ENCODE measurements at places on chromosomes 16 and 17. TPM values are rescaled to one million over a fixed set of nuclear protein-coding genes. Genes with fewer than 3 reads are reported as not detected.

DNA sequence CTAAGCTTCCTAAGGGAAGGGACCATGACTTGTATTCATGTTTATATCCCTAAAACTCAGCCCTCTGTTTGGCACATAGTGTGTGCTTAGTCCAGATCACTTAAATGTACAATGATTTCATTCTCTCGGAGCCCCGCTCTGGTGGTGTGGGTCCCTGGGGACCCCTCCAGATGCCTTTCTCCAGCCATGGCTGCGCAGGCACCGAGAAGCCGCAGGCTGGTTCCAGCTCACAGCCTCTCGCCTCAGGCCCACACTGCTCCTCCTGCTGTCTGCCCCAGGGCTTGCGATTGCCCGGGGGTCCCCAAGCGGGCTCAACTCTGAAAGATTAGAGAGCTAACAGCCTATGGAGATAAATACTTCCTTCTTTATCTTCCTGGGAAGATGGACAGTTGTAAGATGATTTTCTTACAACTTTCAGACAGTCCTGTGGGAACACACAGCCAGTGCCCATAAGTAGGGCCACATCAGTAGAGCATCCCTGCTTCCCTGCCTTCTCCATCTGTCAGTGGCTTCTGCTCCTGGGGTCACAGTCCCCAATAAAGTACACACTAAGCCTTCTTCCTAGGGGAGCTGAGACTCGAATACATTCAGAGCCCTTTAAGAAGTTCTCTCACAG, 66.2 kb downstream of the CENPV start:
- H3K27ac ChIP-seq: peak overlapping the region; percentile 96
- H3K36me3 ChIP-seq: peaks cover 20% of the 10 kb centered on the region
- H3K4me1 ChIP-seq: peaks cover 50% of the 10 kb centered on the region
- peak overlapping the region; percentile 72 for H3K4me3 ChIP-seq
- no peak for DNase-seq

DNA sequence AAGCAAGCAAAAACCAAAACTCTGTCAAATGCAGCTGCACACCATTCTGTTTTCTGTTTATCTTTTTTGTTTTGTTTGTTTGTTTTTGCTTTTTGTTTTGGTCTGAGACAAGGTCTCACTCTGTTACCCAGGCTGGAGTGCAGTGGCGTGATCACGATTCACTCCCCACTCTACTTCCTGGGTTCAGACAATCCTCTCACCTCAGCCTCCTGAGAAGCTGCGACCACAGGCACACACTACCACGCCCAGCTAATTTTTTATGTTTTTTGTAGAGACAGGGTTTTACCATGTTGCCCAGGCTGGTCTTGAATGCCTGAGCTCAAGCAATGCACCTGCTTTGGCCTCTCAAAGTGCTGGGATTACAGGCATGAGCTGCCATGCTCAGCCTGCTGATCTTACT, 19.3 kb upstream of the SLFN13 start:
- H3K27ac ChIP-seq: peak overlapping the region; percentile 80
- H3K36me3 ChIP-seq: peaks cover 91% of the 10 kb centered on the region
- no peaks in the 10 kb centered on the region for H3K27me3 ChIP-seq
- H3K4me3 ChIP-seq: peak overlapping the region; percentile 13
- DNase-seq: peak; percentile 68

- peaks cover 19% of the 10 kb centered on the region for H3K27me3 ChIP-seq
- peaks cover 5% of the 10 kb centered on the region for H3K4me1 ChIP-seq
- peak; percentile 43 for DNase-seq
- no peaks in the 10 kb centered on the region for H3K36me3 ChIP-seq
- H3K27ac ChIP-seq: no peak overlapping the region
These were observed 20.6 kb upstream of the MAPT start for GRCh38 chr17:45873728-45874127.

GRCh38 chr16:86640265-86640843, 62.0 kb downstream of the FOXL1 start:
- H3K36me3 ChIP-seq: no peaks in the 10 kb centered on the region
- DNase-seq: no peak
- H3K4me3 ChIP-seq: no peak overlapping the region

DNA sequence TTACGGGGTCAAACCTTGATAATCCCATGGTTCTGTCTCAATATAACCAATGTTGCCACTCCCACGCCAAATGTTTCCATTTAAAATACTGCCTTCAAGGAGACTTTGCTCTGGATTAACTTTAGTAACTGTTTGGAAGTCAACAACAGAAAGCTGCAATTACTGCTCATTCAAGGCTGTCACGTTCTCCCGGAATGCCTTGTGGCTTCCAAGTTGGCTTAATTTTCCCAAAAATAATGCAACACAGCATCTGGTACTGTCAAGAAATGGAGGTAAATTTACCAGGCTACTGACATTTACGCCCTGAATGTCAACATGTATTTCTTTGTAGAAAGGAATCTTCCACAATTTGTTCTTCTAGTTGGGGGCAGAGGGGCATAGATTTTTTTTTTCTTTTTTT, 38.2 kb downstream of the GPRC5B start:
- peaks cover 4% of the 10 kb centered on the region for H3K27me3 ChIP-seq
- no peak for DNase-seq

- no peaks in the 10 kb centered on the region for H3K27me3 ChIP-seq
- DNase-seq: no peak
- no peak overlapping the region for H3K4me3 ChIP-seq
- H3K36me3 ChIP-seq: peaks cover 43% of the 10 kb centered on the region
These were observed 39.0 kb downstream of the NEUROD2 start for GRCh38 chr17:39568702-39569101.

GRCh38 chr16:424033-424622, 1.3 kb upstream of the RAB11FIP3 start:
- peak overlapping the region; percentile 33 for H3K27ac ChIP-seq
- DNase-seq: no peak

DNA sequence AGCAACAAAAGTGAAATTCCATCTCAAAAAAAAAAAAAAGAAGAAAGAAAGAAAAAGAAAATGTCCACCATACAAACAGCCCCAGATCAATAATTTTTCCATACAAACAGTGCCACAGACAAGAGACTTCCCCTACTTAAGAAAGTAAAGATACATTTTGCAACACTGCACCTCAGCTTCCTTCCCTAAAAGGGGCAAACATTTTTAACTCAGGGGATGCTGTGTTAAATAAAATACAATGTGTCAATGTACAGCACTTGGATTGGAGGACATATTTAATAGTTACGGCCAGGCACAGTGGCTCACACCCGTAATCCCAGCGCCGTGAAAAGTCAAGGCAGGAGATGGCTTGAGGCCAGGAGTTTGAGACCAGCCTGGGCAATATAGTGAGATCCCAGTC, 22.3 kb downstream of the MYH11 start:
- no peak overlapping the region for H3K4me3 ChIP-seq
- no peak overlapping the region for H3K27ac ChIP-seq
- H3K27me3 ChIP-seq: peaks cover 2% of the 10 kb centered on the region

DNA sequence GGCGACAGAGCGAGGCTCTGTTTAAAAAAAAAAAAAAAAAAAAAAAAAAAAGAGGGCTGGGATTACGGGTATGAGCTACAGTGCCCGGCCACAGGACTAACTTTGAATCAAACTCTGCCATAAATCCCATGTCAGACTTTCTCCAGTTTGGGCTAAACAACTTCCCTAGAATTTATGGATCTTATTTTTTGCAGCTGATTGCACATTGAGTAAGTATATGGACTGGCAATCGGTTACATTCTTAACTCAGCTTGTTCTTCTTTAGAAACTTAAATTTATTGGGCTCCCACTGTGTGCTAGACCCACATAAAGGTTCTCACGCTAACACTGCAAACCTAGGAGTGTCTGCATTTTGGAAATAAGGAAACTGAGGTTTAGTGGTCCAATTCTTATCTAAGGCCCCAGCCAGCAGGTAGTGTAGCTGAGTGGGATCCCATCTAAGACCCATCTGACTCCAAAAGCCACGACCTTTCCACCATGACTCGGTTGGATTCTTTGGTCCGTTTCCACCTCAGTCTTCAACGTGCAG, 718 bp upstream of the CBFB start:
- peaks cover 57% of the 10 kb centered on the region for H3K4me1 ChIP-seq
- DNase-seq: peak; percentile 16
- peaks cover 32% of the 10 kb centered on the region for H3K36me3 ChIP-seq
- no peaks in the 10 kb centered on the region for H3K27me3 ChIP-seq
- H3K27ac ChIP-seq: peak overlapping the region; percentile 93
- peak overlapping the region; percentile 95 for H3K4me3 ChIP-seq

- H3K36me3 ChIP-seq: no peaks in the 10 kb centered on the region
- no peak overlapping the region for H3K27ac ChIP-seq
- H3K4me3 ChIP-seq: no peak overlapping the region
- DNase-seq: no peak
- peaks cover 2% of the 10 kb centered on the region for H3K27me3 ChIP-seq
These were observed 15.7 kb upstream of the XYLT2 start for GRCh38 chr17:50330151-50330775.

DNA sequence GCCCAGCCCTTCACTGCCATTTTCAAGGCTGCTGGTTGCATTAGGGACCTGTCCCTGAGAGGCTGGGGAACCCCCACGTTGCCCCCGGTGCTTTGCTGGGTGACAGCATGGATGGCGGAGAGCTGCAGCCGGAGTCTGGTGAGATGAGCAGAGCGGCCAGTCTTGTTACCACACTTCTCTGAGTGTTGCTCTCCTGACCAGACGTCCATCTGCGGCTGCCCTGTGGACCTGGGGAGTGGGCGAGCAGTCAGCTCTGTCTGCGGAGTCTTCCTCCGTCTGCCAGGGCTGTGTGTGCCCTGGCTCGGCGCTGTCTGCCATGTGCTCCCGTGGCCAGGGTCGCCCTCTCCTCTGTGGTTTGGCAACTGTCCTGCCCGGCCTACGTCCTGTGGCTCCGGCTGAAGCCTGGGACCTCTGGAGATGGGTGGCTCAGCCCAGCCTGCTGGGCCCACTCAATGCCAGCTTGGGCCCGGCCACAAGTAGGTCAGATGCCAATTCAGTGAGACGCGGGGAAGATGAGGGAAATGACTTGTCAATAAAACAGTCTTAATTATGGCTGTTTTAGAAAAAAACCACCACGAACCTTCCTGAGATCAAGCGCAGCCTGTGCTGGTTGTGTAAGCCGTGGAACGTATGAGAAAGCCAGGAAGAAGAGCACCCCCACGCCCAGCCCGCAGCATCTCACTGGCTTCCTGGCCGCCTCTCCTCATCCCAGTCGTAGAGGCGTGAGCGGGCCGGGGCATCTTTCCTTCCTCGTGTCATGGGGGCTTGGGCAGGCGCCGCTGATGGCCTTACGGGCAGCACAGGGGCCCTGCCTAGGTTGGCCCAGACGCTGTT, 7.9 kb downstream of the KCTD5 start:
- no peak overlapping the region for H3K27ac ChIP-seq
- no peaks in the 10 kb centered on the region for H3K27me3 ChIP-seq
- no peak for DNase-seq
- peaks cover 23% of the 10 kb centered on the region for H3K4me1 ChIP-seq

GRCh38 chr17:17830740-17831207, 6.0 kb downstream of the SREBF1 start:
- DNase-seq: no peak
- peak overlapping the region; percentile 30 for H3K27ac ChIP-seq
- peaks cover 79% of the 10 kb centered on the region for H3K4me1 ChIP-seq
- peaks cover 55% of the 10 kb centered on the region for H3K36me3 ChIP-seq
- H3K4me3 ChIP-seq: no peak overlapping the region

- no peak overlapping the region for H3K27ac ChIP-seq
- H3K36me3 ChIP-seq: no peaks in the 10 kb centered on the region
- H3K4me1 ChIP-seq: no peaks in the 10 kb centered on the region
- H3K4me3 ChIP-seq: no peak overlapping the region
These were observed 3.9 kb upstream of the TMEM114 start for GRCh38 chr16:8594149-8594666.

DNA sequence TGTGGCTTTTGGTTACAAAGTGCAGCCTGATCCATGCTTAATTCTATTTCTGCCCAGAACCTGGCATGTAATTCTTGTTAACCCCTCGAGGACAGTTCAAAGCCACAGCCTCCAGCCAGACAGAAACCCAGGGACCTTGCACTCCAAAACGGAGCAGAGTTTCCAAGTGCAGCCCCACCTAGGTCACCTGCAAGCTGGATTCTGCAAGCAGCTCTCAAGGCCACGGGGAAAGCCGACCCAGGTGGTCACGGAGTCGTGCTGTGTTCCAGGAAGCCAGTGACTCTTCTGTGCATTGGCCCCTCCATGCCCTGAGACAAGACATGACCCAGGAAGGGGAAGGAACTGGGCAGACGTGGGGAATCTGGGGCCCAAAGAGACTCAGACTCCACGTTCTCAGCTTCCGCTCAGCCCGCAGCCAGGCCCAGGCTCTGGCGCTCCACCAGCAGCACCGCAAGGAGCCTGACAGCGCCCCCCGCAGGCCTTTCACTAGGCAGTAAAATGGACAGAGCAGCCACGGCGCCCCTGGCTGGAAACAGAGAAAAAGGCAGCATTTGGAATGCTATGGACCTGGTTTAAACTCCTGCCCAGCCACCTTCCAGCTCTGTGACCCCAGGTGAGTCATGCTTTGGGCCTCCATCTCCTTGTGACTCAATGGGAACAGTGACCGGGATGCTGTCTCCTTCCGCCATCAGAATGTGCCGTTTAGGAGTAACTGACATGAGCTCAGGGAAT, 27.3 kb upstream of the GSG1L start:
- H3K4me3 ChIP-seq: no peak overlapping the region
- H3K27ac ChIP-seq: no peak overlapping the region
- DNase-seq: no peak
- H3K36me3 ChIP-seq: peaks cover 5% of the 10 kb centered on the region
- H3K4me1 ChIP-seq: no peaks in the 10 kb centered on the region
- H3K27me3 ChIP-seq: no peaks in the 10 kb centered on the region

DNA sequence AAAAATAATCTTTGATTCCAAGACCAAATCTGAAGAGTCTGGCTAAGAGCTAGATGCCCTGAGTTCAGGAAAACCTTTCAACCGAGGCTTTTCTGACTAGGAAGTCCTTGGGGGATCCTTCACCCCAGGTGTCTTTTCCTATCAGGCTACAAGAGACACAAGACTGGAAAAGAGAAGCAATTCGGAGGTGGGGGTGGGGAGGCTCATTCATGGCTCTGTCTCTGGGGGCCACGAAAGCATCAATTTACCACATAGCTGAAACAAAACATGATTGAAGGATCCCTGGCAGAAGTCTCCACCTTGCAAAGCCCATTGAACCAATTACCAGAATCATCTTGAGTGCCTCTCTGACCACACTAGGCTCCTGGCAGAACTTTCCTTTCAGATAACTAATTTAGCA, 239.8 kb upstream of the SALL1 start:
- H3K4me1 ChIP-seq: no peaks in the 10 kb centered on the region
- no peak overlapping the region for H3K4me3 ChIP-seq
- H3K36me3 ChIP-seq: no peaks in the 10 kb centered on the region
- H3K27me3 ChIP-seq: no peaks in the 10 kb centered on the region

The ETV4 gene
- total RNA-seq: 2.7 TPM

The DNAH17 gene
- total RNA-seq: 0.61 TPM

The ZNF287 gene
- 5.9 TPM for total RNA-seq

The GCSH gene
- 10.1 TPM for total RNA-seq

The CCL16 gene
- not detected for total RNA-seq

The EME1 gene
- 27.8 TPM for total RNA-seq

Data from activated CD8-positive, alpha-beta T cell treated with anti-CD3 and anti-CD28 coated beads, Interleukin-2, amount 10 ng/mL, durations not matched to agents 7 days and 5 days (primary cell).